NCI-H1417 treated with DMSO at 0.1 percent for 48 hours (cell line): ENCODE measurements at places on chromosomes 5 and 9.

- DNase-seq = no peak
Observed at GRCh38 chr9:114850871-114851270, 45.0 kb upstream of the TNFSF15 start.

GRCh38 chr5:125201446-125202052 is 455.1 kb upstream of the ZNF608 start:
- DNase-seq = no peak

DNA sequence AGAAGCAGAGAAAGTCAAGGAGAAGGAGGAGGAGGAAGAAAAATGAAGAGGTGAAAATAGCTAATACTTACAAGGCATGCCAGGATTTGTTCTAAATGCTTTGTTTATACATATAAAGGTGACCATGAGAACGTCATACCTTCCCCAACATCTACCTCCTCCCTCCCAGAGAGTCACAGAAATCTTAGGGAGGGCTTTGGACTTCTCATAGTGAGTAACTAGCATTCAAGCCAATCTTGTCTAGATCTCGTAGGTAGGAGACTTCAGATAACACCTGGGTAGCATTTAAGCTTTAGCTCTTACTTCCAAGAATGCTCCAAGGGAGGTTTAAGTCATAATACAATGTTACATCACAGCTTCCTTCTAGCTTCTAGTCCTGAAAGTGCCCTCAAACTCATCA is 36.5 kb upstream of the GPBP1 start:
- DNase-seq = no peak

GRCh38 chr5:157703736-157704135 is 27.5 kb upstream of the THG1L start:
- DNase-seq = no peak

DNA sequence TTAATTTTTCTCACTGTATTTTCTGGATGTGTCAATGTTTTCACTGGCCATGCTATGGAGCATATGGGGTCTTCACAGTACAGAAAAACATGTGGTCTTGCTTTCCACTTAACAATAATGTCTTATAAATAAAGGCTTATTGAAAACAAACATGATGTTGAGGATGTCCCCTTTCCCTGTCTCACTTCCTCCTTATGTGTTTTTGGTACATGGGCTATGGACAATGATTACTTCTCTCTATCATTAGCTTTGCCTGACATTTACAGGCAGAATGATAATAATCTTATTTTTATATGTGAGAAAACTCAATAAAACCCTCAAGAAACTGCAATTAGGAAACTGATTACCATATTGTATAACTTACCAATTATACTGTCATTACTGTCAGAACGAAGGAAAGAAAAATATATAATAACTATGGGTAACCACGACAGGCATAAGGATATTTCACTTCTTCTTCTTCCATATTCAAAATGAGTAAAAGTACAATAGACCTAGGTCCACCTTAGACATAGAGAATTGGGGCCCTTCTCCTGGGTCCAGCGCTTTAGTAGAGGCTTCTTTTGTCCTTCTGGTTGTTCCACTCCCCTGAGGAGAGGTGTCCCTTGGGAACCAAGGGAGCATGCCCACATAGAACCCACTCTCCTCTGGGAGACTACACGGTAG is 375.0 kb downstream of the MAN2A1 start:
- DNase-seq = no peak
